ENCODE measurements at places on chromosomes 5 and 9.

DNA sequence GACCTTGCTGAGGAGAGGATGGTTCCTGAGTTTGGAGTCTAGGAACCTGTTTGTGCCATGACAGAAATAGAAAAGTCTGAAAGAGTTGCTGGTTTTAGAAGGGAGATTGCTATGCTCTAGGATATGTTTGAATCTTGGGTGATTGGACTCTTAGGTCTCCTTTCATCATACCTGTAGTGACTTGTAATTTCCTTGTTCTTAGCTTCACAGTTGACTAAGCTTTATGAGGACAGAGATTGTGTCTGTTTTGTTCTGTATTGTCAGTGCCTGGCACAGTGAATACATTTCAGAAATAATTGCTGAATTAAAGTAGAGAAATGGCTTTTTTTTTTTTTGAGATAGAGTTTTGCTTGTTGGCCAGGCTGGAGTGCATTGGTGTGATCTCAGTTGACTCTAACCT, 31.5 kb downstream of the GAPVD1 start:
- H3K4me3 ChIP-seq = no peak overlapping the region
- no peak for DNase-seq
- H3K36me3 ChIP-seq = no peaks in the 10 kb centered on the region

- peak; percentile 85 for DNase-seq
- peak overlapping the region; percentile 85 for H3K27ac ChIP-seq
- peak overlapping the region; percentile 36 for H3K4me3 ChIP-seq
- H3K4me1 ChIP-seq = peaks cover 24% of the 10 kb centered on the region
Observed at GRCh38 chr5:62621280-62621679, 42.7 kb downstream of the LRRC70 start.

- no peak for DNase-seq
- H3K27ac ChIP-seq = 0 out of 2 replicates have a peak overlapping the region, but pooled peaks have one; percentile 18
- no peaks in the 10 kb centered on the region for H3K27me3 ChIP-seq
- no peaks in the 10 kb centered on the region for H3K36me3 ChIP-seq
- H3K4me3 ChIP-seq = no peak overlapping the region
Observed at GRCh38 chr9:3479514-3480352, 46.1 kb downstream of the RFX3 start.

DNA sequence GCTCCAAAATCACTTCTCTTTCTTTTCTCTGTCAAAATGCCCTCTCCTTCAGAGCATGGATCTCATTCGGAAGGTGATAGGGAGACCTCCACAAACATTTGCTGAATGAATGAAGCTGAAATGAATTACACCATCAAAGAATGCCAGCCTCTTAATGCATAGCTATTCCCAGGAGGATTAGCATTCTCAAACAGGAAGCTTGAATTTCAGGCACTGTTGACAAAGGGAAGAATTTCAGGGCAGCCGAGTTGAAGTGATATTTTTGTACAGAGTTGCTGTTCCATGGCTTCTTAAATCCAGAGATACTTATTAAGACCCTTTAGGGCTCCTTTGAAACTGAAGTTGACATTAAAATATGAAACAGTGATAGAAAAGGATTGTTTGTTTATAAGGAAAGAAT, 18.8 kb downstream of the HBEGF start:
- H3K27ac ChIP-seq = no peak overlapping the region
- H3K27me3 ChIP-seq = no peaks in the 10 kb centered on the region
- H3K36me3 ChIP-seq = no peaks in the 10 kb centered on the region
- no peak overlapping the region for H3K4me3 ChIP-seq

DNA sequence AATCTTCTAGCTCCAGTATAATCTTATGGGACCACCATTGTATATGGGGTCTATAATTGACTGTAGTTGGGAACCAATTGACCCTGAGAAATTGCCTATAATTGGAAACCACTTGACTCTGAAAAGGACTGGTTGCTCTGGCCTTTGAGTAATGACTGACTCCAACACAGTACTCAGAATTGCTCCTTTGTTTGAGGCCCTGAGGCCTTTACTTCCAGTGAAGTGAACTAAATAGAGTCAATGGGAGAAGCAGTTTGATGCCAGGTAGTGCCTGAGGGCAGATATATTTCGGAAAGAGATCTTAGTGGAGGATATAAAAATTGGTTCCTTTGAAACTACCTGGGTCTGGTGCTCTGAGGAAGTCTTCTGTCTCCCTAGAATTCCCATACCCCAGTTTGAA, 16.0 kb upstream of the TMEM171 start:
- no peaks in the 10 kb centered on the region for H3K27me3 ChIP-seq
- DNase-seq = no peak
- H3K27ac ChIP-seq = no peak overlapping the region
- no peaks in the 10 kb centered on the region for H3K36me3 ChIP-seq
- H3K4me3 ChIP-seq = no peak overlapping the region

- H3K27ac ChIP-seq = no peak overlapping the region
- DNase-seq = no peak
- no peaks in the 10 kb centered on the region for H3K36me3 ChIP-seq
- H3K4me3 ChIP-seq = no peak overlapping the region
- no peaks in the 10 kb centered on the region for H3K27me3 ChIP-seq
Observed at GRCh38 chr9:107138261-107138992, 144.7 kb upstream of the RAD23B start.

DNA sequence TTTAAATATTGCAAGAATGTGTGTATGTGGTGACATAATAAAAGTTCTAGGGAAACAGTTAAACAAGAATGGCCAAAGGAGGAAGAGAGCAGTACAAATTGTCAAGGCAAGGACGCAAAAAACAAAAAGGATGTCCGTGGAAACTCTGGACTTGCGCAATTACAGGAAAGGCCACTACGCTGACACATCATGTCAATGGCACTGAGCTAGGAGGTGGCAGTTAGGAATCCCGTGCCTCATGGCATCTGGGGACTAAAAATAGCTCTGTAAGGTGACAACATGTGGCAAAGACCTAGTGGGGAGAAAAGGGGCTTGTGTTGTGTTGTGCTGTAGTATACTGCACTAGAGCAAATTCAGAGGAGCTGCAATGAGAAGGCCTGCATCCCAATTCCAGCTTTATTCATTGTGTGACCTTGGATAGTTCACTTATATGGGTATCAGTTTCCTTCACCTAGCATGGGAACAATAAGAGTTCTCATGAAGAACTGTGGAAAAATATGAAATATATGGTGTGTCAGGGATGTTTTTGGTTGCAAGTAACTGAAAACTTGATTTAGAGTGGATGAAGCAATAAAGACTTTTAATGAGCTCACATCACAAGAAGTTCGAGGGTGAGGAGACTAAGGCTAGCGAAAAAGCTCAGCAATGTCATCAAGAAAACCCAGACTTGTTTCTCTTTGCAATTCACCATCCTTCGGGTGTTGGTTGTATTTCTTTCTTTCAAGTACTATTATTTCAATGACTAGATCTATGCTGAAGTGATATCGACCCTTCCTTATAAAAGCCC, 124.1 kb upstream of the STC2 start:
- H3K4me3 ChIP-seq = no peak overlapping the region
- H3K27me3 ChIP-seq = no peaks in the 10 kb centered on the region
- DNase-seq = no peak
- H3K4me1 ChIP-seq = no peaks in the 10 kb centered on the region
- no peak overlapping the region for H3K27ac ChIP-seq

DNA sequence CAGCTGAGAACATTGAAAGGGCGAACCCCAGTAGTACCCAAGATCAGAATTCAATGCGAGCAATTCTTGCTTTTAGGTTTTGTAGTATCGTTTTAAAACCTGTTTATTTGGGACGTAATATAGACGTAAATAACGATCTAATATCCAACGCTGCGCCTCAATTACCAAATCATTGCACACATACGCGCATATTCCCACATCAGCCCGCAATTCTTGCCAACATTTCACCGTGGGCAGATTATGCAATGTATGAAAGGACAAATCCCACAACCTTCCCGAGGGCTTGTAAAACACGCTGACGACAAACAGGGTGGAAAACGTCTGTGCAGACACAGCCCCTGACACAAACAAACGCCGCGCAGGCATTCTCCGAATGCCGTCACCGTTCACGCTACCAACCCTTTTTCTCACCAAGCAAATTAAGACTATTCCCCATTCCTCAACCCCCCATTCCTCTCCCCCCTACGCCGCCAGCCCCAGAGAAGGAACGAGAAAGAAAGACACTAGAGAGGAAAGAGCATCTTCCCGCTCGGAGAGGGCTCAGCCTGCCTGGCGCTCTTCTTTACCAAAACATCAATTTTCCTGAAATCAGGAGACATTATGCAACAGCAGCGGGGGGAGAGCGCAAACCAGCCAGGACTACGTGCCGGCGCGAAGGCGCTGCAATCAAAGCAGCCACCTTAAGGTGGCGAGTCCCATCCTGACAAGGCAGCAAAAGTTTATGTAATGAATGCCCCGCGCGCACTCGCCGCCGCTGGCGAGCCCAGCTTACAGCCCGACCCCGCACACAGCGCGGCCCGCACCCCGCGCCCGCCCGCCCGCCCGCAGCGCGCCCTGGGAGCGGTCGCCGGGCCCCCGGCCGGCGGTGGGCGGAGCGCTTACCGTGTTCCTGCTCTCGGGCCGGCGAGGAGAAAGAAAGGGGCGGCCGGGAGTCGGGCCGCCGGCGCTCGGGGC, 597 bp downstream of the NFIL3 start:
- no peaks in the 10 kb centered on the region for H3K36me3 ChIP-seq
- H3K27ac ChIP-seq = no peak overlapping the region
- peak overlapping the region; percentile 91 for H3K4me3 ChIP-seq
- peak; percentile 60 for DNase-seq
- peaks cover 19% of the 10 kb centered on the region for H3K4me1 ChIP-seq

DNA sequence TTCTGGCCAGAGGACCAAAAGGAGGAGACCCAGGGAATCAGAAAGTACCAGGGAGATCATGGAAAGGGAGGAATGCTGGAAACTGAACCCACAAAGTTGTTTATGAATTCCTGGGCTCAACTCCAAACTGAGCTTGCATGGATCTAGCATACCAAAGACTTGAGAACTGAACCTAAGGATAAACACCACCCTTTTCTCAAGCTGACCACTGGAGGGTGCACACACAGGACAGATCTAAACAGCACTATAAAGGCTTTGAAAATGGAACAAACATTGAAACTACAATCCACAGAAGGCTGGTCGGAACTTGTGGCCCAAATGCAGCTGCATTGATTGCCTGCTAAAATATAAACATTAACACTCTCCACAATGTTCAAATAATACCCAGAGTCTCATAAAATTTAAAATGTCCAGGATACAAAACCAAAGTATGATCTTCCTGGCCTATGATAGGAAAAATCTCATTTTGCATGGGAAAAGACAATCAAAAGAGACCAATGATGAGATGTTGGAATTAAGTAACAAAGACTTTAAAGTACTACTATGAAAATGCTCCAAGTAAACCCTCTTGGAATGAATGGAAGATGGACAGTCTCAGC, 15.6 kb upstream of the IRF1 start:
- no peaks in the 10 kb centered on the region for H3K36me3 ChIP-seq
- no peak overlapping the region for H3K4me3 ChIP-seq
- no peaks in the 10 kb centered on the region for H3K27me3 ChIP-seq
- H3K27ac ChIP-seq = no peak overlapping the region
- peak; percentile 60 for DNase-seq
- H3K4me1 ChIP-seq = no peaks in the 10 kb centered on the region

DNA sequence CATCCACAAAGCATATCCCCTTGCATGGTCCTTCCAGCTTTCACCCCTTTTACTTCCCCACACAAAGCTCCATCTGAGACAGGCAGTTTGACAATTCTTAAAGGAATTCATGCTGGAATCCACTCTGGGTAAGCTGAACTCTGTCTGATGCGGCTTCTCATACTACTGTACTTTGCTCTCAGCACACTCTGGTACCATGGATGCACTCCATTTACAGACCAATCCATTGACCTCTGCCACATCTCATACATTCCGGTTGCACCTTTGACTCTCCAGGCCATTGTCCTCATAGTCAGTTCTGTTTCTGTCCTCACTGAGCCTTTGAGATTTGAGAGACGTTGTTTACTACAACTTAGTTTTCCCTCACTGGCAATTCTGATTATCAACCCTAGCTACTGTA, 12.2 kb downstream of the SPATA9 start:
- no peak for DNase-seq
- no peaks in the 10 kb centered on the region for H3K36me3 ChIP-seq
- H3K4me1 ChIP-seq = no peaks in the 10 kb centered on the region
- no peak overlapping the region for H3K27ac ChIP-seq

DNA sequence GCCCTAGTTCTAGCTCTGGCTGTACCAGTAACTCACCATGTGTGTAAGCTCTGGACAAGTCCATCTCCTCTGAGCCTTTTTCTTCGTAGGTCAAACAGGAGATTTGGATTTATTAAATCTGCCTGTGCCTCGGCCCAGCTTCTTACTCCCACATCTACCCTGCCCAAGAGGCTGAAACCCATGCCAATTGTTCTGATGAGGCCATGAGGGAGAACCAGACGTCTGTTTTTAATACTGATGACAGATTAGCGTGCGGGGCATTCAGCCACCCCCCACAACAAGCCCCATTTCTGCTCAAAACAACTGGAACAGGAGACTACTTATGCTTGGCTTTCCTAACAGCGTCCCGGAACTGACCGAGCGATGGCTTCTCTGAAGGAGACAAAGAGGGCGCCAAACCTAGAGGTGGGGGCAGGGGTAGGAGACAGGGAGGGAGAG, 81.2 kb upstream of the TRIM32 start:
- H3K4me1 ChIP-seq = peaks cover 10% of the 10 kb centered on the region
- H3K27me3 ChIP-seq = no peaks in the 10 kb centered on the region
- no peaks in the 10 kb centered on the region for H3K36me3 ChIP-seq
- peak; percentile 34 for DNase-seq
- H3K27ac ChIP-seq = no peak overlapping the region

- H3K27me3 ChIP-seq = peaks cover 100% of the 10 kb centered on the region
- H3K36me3 ChIP-seq = no peaks in the 10 kb centered on the region
- H3K4me3 ChIP-seq = 0 out of 2 replicates have a peak overlapping the region, but pooled peaks have one; percentile 28
- H3K4me1 ChIP-seq = peaks cover 88% of the 10 kb centered on the region
- DNase-seq = peak; percentile 73
Observed at GRCh38 chr5:173242675-173243121, 7.7 kb upstream of the NKX2-5 start.

GRCh38 chr9:72996684-72997314, 43.9 kb upstream of the ALDH1A1 start:
- no peak for DNase-seq
- H3K27ac ChIP-seq = no peak overlapping the region
- no peak overlapping the region for H3K4me3 ChIP-seq
- H3K27me3 ChIP-seq = no peaks in the 10 kb centered on the region

DNA sequence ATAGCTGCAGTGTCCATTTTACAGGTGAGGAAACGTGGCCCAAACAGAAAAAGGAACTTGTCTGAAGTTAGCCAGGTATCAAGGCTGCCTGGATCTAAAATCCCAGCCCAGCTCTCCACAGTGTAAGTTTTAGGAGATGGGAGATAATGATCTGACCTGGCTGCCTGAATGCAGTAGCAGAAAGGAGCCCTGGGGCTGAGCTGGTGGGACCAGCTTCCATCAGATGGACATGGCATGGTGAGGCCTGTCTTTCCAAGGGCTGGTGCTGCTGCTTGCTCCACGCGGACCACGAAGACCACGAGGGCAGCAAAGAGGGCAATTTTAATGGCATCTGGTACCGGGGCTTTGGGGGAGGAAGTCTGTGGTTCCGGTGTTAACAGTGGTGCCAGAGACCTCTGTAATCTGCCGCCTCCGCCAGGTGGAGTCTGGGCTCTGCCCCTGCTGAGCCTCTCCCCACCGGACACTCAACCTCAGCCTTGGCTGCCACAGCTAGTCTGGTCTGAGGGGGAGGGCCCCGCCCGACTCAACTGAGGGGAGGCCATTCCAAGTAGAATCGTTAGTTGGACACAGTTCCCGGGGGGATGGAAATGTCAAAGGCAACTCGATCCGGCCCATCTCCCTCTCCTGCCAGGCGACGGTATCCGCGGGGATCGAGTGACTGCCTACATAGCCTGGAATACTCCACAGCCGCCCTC, 650 bp downstream of the MYORG start:
- peaks cover 25% of the 10 kb centered on the region for H3K4me1 ChIP-seq
- H3K4me3 ChIP-seq = peak overlapping the region; percentile 81
- peaks cover 30% of the 10 kb centered on the region for H3K27me3 ChIP-seq
- H3K27ac ChIP-seq = no peak overlapping the region
- DNase-seq = peak; percentile 76
- no peaks in the 10 kb centered on the region for H3K36me3 ChIP-seq
